Right ventricle myocardium superior (tissue), 1 donor: ENCODE measurements at places on chromosomes 1 and 21. TPM values are rescaled to one million over a fixed set of nuclear protein-coding genes. Genes with fewer than 3 reads are reported as not detected.

GRCh38 chr21:43619856-43620255 is 39.4 kb downstream of the HSF2BP start:
- DNase-seq = no peak

- peak; percentile 38 for DNase-seq
Observed at GRCh38 chr1:76868154-76868882, 1.0 kb downstream of the ST6GALNAC5 start.

- DNase-seq = peak; percentile 75
Observed at GRCh38 chr1:32336963-32337675, 1.1 kb upstream of the MARCKSL1 start.

Gene CYP4X1
- 1.9 TPM for total RNA-seq

DNA sequence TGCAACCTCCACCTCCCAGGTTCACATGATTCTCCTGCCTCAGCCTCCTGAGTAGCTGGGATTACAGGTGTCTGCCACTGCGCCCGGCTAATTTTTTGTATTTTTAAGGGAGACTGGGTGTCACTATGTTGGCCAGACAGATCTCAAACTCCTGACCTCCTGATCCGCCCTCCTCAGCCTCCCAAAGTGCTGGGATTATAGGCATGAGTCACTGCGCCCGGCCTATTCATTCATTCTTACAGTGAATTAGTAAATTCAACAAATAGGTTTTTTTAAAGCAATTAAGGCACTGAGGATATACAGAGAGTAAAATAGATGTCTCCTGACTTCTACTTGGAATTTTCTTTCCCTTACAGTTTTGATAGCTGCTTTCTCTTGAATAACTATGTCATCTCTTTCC is 43.5 kb downstream of the CDC42 start:
- no peak for DNase-seq

DNA sequence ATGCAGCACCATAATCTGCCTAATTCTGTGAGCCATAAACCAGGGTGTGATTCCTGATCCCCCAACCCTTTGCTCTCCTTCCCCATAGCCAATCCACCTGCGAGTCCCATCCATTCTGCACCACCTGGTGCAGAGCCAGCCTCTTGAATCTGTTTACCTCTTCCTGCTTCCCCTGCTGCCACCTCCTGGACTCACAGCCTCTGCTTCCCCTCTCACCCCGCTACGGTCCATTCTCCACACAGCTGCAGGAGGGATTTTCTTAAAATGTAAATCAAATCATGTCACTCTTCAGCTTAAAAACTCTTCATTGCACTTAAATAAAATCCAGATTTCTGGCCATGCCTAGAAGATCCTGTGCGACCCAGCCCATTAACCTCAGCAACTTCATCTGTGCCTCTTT is 186.7 kb downstream of the FOXD2 start:
- no peak for DNase-seq

- no peak for DNase-seq
Observed at GRCh38 chr21:18369115-18369514, 34.5 kb downstream of the TMPRSS15 start.

- no peak for DNase-seq
Observed at GRCh38 chr1:151309811-151310323, 17.3 kb downstream of the PI4KB start.

DNA sequence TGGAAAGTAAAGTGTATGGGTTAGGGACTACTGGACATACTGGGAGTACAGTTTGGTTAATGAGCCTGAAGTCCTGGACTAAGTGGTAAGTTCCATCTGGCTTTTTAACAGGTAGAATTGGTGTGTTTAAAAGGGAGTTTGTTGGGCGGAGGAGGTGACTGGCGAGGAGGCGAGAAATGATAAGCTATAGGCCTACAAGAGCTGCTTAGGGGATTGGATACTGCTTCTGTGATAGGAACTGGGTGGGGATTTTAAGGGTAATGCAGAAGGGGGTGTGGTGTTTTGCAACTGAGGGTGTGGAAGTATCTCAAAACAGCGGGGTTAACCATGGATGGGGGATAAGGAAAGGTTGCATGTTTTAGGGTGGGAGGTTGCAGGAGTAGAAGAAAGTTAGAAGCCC is 3.5 kb downstream of the ERVH48-1 start:
- no peak for DNase-seq

Gene LCE1B
- not detected for total RNA-seq
